CD8-positive, alpha-beta memory T cell (primary cell): ENCODE measurements at places on chromosomes 5 and 9.

- DNase-seq, result no peak
These were observed 276.9 kb upstream of the DAP start for GRCh38 chr5:11037941-11038340.

DNA sequence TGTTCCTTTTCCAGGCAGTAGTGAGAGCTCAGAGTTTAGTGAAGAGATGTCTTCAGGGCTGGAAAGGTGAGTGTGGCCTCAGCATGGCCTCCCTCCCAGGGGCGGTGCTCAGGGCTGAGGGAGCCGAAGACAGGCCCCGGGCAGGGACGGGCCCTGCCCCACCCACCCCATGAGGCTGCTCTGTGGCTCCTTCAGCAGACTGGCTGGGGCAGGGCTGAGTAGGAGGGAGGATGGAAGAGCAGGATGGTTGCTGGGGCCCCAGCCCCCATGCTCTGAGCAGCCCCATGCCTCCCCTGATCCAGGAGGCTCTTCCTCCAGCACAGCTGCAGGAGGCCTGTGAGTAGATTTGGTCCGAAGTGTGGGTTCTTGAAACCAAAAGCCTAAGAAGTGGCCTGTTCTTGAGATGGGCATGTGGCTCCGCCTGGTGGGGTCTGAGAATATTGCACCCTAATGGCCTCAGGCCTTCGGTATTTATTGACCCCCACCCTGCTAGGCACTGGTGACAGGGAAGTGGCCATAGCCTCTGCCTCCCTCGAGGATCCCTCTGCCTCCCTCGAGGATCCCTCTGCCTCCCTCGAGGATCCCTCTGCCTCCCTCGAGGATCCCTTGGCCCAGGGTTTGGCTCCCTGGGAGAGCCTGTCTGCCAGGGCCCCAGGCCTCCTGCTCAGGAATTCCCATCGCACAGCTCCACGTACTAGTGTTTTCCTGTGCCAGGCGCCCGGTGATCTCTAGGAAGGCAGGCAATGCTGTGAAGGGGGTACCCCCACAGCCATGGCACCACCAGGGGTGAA lies 65.4 kb upstream of the GARNL3 start:
- peak; percentile 72 for DNase-seq

DNA sequence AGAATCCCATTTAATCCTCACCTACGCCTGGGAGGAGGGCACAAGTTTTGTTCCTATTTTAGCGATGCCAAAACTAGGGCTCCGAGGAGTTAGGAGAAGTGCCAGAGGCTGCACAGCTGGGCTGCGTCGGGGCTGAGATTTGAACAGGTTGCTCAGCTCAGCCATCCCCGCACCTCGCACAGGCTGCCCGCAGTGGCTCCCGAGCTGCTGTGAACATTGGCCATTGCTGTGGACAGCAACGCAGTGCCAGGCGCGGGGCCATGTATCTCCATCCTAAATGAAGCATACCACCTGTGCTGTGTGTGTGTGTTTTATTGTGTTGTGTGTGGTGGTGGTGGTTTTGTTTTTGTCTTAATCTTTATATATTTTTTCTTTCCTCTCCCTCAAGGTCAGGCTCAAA lies 52.0 kb downstream of the AK8 start:
- no peak for DNase-seq

DNA sequence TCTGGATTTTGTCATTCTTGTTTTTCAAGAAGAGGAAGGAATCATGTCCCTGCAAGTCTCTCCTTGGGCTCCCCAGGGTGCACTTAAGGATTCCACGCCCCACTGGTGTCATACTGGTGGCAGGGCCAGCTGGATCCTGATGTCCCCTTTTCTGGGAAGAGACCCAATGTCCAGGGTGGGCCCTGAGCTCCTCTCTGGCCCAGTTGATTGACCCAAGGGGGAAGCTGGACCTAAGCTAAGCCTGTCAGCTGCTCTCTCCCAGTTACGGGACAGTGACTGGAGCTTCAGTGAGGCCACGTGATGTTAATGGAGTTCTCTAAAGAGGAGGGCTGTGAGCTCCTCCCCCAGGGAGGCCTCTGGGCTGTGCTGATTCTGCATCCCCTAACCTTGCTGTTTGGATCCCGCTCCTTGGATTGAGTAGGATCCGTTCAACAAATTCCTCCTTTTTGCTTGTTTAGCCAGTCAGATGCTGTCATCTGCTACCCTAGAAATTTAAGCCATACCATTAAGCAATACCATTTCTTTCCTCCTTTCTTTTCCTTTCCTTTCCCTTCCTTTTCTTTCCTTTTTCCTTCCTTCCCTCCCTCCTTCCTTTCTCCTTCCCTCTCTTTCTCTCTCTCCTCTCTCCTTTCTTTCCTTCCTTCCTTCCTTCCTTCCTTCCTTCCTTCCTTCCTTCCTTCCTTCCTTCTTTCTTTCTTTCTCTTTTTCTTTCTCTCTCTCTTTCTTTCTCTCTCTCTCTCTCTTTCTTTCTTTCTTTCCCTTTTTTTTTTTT lies 17.2 kb downstream of the NKX2-5 start:
- DNase-seq, result no peak

GRCh38 chr5:55672477-55672911 lies 39.6 kb downstream of the SLC38A9 start:
- no peak for DNase-seq

DNA sequence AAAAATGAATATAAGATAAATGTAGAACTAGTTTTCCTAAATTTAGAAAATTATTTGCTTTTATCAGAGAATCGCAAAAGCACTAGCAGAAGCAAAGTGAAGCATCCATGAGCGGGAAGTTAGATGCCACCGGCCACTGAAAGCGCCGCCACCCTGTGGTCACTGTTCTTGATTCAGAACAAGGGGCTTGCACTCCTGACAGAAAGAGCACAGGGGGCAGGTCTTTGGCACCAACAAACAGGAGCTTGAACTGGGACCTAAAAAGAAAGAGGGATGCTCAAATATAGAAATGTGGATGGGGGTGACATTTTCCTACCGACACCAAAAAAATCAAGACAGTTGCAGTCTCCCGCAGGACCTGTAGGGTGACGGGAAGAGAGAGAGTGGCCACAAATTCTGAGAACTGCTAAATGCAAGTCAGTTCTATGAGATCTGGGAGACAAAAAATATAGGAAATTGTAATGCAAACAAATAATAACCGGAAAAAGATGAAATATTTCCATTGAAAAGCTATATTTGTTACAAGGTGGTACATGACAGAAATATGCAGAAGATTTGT lies 144.3 kb downstream of the CDH12 start:
- no peak for DNase-seq

- DNase-seq, result no peak
These were observed 113.7 kb upstream of the ADAMTS16 start for GRCh38 chr5:5026409-5026785.

DNA sequence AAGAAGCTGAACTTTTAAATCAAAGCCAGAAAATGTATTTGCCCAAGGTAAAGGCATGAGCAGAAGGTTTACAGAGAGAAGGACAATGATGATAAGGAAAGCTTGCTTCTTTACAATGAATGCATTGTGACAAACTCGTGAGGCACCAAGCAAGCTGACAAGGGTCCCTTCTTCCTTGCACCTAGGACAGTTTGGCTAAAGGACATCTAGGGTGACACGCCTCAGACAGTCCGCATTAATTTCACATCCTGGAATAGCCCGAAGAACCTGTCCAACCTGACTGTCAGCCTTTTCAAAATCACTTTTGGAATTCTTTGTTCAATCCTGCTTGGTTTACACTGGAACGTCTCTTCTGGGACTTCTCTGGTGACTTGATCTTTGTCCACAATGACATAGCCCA lies 146.4 kb upstream of the MAP3K1 start:
- no peak for DNase-seq

DNA sequence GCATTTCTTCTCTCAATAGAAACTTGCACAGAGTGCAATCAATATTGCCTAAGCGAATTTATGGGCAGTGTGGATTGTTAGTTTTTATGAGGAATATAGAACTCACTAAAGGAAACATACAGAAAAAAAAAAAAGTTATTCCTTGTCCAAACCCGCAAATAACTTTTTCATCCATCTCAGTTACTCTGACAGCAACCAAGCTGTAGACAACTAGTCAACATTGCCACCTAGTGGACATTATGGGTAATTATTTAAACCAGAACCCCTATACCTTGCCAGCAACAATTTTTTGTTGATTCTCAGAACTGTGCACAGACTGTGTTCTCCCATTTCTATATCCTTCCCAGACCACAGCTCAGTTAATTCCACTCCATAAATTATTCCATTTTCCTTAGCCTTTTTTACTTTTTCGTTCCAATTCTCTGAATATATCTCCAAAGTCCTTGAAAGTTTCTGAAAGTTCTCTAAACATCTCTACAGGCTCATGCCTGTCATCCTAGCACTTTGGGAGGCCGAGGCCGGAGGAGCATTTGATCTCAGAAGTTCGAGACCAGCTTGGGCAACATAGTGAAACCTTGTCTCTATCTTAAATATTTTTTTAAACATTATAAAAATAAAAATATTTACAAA lies 2.6 kb upstream of the AFAP1L1 start:
- peak; percentile 58 for DNase-seq

DNA sequence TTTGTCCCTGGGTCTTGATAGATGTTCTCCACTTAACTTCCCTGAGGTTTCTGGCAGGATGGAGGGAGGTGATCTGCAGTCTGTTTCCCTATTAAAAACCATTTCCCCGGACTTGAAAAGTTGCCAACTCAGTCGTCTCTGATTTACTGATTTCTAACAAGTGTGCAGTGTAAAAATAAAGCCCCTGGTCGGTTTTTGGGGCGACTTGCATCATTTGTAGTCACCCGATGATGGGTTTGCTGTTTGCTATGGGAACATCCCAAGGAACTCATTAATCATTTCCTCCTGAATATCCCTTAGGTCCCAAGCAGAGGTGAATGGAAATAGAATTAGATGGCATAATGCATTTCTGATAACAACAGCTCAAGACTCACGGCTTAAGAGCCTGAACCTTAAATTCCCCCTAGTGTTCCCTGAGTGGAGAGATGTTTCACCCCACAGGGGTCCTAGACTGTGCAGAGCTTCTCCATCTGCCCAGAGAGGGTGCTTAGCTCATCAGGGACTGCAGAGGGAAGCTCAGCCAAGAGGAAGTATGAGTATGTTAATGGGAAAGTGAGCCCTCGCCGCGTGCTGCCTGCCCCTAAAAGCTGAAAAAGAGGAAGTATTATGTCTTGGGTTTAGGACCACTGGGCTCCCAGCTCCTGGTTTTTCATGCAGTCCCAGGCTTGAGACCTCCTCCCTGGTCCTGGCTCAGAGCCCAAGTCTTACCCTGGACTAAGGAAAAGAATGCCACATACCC lies 115.1 kb upstream of the DAP start:
- no peak for DNase-seq

GRCh38 chr9:91048749-91049148 lies 247.1 kb downstream of the SYK start:
- DNase-seq, result no peak

DNA sequence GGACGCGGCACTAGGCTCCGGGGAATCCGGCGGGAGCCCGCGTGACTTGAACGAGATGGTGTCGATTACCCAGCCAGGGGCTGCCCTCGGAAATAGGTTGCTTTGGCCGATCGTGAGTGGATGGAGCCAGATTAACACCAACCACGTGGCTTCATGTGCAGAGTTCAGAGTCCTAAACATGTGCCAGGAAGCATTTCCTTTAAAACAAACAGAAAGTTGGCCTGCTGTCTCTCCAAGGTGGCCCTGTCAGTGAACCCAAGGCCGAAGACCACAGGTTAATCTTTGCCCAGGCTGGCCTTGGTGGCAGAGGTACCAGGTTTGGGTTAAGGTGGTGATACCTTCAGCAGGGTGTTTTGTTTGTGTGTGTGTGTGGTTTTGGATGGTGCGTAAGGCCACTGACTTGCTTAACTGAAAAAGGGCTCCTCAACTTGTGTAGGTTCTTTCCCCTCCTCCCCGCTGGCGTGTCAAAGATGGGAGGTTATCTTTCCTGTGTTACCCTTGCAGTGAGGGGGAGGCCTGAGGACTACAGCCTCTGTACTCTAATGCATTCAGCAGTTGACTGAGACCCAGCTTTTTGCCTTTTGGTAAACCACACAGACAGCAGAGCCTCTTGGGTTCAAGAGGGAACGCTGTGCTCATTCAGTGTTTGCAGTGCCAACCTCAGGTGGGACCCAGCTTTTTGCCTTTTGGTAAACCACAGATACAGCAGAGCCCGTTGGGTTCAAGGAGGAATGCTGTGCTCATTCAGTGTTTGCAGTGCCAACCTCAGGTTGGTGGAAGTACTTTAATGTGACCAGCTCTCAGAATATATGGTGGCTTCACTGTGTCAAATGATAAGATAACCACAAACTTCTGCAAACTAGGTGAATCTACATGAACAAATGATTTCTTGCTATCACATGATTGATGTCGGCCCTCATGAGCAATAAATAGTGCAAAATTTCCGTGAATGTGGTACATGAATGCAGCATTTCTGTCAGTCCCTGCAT lies 1.4 kb downstream of the IQGAP2 start:
- peak; percentile 78 for DNase-seq

DNA sequence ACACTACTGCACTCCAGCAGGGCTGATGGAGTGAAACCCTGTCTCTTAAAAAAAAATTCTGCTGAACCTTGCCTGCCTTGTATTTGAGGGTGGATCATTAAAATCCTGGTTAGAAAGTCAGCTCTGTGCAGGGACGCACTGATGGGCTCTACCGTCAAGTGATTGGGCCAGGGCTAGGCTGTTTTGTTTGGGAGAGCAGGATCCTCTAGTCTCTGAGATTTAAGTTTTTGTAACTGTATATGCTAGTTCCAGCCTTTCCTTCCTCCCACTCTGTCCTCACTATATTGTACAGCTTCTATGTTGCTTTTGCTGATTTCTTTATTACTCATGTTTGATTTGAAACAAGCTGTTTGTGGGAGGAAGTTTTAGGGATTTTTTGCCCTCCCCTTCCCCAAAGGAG lies 11.5 kb downstream of the DDX4 start:
- DNase-seq, result no peak

DNA sequence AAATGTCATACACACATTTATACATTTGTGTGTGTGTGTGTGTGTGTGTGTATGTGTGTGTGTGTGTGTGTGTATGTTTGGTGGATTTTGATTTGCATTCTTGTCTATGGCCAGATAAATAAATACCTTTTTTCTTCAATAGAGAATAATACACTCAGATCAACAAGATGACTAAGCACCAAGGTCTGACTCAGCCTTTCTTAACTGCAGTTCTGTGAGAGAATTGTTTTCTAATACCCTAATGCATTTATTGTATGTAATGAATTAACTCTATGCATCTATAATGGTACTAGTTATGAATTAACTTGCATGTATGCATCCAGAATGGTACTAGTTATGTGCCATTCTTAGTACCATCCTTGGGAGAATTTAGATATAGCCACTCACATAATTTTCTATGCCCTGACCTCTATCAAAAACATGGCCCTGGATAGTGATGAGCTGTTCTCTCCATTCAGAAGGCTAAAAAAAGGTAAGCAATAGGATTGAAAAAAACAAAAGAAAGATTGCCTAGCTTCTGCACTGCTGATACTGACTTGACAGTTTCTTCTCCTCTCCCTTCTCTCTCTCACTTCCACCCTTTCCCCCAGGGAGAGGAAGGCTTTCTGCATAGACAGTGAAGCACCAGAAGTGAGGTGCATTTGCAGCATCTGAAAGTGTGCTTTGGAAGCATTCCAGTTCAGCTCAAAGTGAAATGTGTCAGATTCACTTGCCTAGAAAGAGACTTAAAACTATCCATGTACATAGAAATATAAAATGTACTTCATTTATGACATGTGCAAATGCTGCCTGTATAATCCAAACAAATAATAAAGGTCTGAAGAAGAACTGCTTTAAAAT lies 55.1 kb upstream of the CCDC112 start:
- no peak for DNase-seq
